ENCODE measurements at places on chromosomes 3 and 15.

DNA sequence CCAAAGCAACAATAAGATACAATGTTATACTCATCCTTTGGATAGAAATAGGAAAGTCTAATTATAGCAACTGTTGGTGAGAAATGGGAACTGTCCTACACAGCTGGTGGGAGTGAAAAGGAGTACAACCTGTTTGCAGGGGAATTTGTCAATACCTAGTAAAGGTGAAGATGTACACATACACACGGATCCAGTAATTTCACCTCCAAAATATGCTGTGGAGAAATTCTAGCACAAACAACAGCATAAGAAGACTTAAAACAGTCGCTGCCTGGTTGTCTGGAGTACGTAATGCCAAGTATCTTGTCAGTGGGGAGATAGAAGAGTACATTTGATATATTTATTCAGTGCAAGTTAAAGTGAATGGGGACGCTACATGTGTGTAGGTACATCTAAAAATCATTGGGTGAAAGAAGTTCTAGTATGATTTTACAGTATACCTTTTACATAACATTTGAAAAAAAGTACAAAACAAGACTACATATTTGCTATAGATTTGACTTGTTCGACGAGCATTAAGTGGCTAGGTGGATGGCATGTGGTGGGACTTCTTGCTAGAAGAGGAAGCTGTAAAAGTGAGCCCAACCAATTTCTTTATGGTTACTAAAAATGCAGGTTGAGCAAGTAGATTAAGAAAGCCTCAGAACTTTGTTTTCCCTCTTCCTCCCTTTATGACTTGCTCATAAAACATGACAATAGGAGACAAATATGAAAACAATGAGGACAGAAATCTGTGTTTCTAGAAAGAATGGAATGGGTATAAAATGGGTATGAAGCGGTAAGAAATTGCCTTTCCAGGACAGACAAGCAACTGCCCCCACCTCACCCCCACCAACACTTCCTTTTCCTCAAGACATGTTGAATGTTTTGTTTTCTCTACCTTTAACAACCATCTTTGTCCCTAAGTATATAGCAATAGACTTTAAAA lies 50.2 kb upstream of the CCR4 start:
- DNase-seq, result no peak

DNA sequence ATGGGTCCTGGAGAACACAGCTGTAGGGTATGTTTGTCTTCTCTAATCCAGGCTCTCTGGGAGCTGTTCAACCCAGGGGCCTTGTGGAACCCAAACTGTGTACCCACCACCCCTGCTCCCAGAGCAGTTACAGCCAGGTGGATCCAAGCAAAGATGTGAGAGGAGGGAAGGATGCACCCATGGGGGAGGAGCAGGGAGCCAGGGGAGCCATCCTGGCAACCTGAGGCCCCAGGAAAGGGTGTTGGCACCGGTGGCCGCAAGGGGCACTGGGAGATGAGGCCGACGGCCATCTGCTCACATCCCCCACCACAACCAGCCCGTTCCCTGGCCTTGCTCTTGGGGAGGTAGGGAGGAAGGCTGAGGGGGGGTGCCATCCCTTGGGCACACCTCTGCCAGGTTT lies 43.2 kb downstream of the CMTM6 start:
- no peak for DNase-seq

- DNase-seq, result no peak
Measured at GRCh38 chr3:58022490-58022889, 14.3 kb downstream of the FLNB start.

DNA sequence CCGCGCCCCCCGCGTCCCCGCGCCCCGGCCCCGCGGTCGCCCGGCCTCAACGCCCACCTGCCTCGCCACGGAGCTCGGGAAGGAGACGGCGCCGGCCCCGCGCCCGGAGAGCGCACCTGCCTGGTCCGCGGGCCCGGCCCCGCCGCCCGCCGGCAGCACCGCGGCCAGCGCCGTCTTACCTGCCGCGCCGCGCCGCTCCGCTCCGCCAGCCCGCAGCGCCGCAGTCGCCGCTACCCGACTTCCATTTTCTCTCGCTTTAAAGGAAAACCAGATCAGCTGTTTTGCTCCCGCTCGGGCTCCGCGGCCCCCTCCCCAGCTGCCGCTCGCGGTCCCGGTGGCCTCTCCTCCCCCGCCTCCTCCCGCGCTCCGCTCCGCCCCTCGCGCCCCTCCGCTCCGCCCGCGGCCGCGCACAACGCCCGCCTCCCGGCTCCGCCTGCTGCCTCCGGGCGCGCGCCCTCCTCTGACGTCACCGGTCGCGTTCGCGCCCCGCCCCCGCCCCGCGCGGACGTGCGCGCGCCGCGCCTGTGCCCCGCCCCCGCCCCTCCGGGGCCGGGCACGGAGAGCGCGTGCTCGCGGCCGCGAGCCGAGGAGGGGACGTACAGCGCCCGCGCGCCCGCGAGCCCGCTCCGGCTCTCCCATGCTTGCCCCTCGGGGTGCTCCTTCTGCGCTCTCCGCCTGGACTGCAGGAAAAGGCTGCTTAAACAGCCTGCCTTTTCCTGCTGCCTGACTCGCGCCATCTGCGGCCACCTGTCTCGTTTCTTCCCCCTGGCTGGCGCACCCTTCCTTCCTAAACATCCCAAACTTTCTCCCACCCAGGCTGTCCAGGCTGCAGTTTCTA lies 159.8 kb upstream of the CHRNA7 start:
- DNase-seq, result peak; percentile 82

- no peak for DNase-seq
Measured at GRCh38 chr3:62559831-62560445, 186.6 kb upstream of the FEZF2 start.

DNA sequence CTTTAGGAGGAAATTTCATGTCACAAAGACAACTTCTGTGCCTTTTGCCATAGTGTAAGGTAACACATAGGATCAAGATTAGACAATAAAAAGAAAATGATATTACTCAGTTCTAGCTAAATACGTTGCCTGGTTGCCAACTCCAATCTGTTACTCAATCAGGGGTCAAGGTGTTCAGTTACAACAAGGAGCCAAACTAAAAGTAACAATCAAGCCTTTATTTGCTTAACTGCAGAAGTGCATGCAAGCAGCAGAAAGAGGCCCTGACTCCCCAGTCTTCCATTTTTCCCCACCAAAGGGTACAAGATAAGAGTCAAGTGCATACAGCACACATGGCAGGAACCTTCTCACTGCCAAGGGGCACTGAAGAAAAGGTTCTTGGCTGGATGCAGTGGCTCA lies 28.3 kb upstream of the PPP4R2 start:
- DNase-seq, result no peak

DNA sequence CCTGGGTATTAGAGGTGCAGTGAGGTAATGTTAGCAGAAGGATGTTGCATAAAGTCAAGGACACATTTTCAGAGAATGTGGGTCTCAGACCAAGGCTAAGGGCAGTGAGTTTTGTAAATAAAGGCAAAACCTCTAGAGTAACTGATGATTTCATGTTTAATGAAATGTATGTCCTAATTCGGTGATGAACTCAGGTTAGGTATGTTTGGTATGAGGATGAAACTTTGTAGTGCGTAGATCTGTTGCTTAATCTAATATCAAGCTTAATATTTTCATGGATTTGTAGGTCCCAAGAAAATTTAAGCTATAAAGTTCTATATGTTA lies 3.6 kb downstream of the USP50 start:
- no peak for DNase-seq
